HTR-8/SVneo (cell line): ENCODE measurements at places on chromosomes 4 and X.

DNA sequence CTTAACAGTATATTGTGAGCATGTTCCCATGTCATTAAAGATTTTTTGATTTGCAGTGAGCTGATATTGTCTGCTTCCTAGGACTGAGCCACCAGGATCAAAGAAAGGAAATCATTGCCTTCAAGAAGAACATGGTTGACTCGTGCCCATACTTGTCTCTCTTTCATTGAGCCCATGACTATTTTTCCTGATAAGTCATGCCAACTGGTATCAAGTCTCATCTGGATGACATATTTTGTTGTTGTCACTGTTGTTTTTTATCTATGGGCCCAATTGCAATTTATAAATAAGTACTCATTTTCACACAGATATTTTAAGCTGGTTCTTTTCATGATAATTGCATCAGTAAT, 10.2 kb upstream of the RHOH start:
- no peak for DNase-seq

DNA sequence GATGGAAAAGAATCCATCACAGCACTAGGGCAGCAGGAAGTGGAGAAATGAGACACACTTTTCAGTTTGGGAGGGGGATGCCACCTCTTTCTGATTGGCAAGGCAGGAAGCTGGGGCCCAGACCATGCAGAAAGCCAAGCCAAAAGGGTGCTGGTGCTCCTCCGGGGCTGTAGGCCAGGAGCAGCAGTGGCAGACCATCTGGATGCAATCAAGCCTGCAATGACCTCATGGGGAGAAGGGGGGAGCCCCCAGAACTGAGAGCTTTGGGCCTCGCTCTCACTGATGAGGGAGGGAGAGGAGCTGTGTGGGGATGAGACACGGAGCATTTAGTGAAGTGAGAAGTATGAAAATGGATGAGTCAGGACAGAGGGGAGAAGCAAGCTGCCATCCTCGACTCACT, 141.3 kb upstream of the NALF2 start:
- DNase-seq, result no peak

DNA sequence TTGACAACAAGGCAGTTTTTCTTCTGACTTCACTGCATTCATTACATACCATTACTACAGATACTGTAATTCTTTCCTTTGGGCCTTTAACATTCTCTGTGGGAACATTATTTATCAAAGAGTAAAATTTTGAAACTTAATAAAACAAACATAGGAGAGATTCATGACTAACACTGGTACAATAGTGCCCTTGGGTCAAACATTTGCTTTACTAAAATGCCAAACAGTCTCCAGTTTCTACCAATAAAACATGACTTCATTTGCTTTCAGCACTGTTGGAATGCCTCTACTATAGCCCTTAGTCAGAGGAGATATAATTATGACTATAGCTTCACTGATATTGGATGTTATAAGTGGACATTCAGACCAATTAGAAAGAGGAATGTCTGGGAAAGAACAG, 481.5 kb downstream of the PACRGL start:
- no peak for DNase-seq

DNA sequence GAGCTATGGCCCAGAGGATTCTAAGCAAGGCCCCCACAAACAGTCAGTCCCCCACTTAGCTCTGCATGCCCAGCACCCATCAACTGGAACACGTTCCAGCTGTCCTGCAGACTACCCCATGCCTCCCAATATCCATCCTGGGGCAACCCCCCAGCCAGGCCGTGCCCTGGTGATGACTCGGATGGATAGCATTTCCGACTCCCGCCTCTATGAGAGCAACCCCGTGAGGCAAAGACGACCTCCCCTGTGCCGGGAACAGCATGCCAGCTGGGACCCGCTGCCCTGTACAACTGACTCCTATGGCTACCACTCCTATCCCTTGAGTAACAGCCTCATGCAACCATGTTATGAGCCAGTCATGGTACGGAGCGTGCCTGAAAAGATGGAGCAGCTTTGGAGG, 32.0 kb downstream of the LAS1L start:
- no peak for DNase-seq
